ENCODE measurements at places on chromosomes 12 and 14. TPM values are rescaled to one million over a fixed set of nuclear protein-coding genes. Genes with fewer than 3 reads are reported as not detected.

GRCh38 chr12:111426344-111427185 lies 20.8 kb downstream of the SH2B3 start:
- H3K36me3 ChIP-seq: no peaks in the 10 kb centered on the region
- no peak for DNase-seq
- no peak overlapping the region for H3K27ac ChIP-seq
- H3K27me3 ChIP-seq: no peaks in the 10 kb centered on the region

DNA sequence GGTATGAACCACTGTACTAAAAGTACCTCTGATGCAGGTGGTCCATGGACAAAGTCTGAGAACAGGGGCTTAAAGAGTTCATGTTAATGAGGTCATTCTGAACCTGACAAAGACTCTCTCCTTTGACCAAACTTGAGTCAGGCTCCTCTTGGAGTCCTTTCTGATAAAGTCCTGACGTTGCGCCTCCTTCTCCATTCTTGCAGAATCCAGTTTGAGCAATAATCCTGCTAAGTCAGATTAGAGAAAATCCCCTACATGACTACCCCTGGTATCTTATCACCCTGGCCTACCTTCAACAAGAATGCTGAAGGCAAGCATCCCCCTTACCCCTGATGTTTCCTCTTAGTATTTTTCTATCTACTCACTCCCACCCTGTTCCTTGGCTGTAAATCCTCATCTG lies 46.0 kb upstream of the ISM2 start:
- H3K4me3 ChIP-seq: no peak overlapping the region
- H3K27me3 ChIP-seq: no peaks in the 10 kb centered on the region
- peak; percentile 34 for DNase-seq
- no peaks in the 10 kb centered on the region for H3K4me1 ChIP-seq
- H3K27ac ChIP-seq: no peak overlapping the region
- H3K36me3 ChIP-seq: peaks cover 10% of the 10 kb centered on the region

NAA30 gene
- 15.6 TPM for total RNA-seq

GRCh38 chr14:99907761-99908652 lies 114.8 kb downstream of the EML1 start:
- DNase-seq: no peak
- H3K4me3 ChIP-seq: no peak overlapping the region
- H3K4me1 ChIP-seq: no peaks in the 10 kb centered on the region
- no peak overlapping the region for H3K27ac ChIP-seq
- H3K36me3 ChIP-seq: no peaks in the 10 kb centered on the region
- H3K27me3 ChIP-seq: no peaks in the 10 kb centered on the region

- no peaks in the 10 kb centered on the region for H3K4me1 ChIP-seq
- no peak for DNase-seq
- no peak overlapping the region for H3K4me3 ChIP-seq
- no peak overlapping the region for H3K27ac ChIP-seq
Observed at GRCh38 chr12:123748161-123748560, 13.9 kb upstream of the DNAH10 start.

- H3K27ac ChIP-seq: no peak overlapping the region
- peak; percentile 46 for DNase-seq
- H3K27me3 ChIP-seq: no peaks in the 10 kb centered on the region
- H3K4me1 ChIP-seq: no peaks in the 10 kb centered on the region
- peaks cover 4% of the 10 kb centered on the region for H3K36me3 ChIP-seq
Observed at GRCh38 chr14:70567791-70568190, 32.7 kb downstream of the MED6 start.

GLIPR1L2 gene
- total RNA-seq: 0.63 TPM

DNA sequence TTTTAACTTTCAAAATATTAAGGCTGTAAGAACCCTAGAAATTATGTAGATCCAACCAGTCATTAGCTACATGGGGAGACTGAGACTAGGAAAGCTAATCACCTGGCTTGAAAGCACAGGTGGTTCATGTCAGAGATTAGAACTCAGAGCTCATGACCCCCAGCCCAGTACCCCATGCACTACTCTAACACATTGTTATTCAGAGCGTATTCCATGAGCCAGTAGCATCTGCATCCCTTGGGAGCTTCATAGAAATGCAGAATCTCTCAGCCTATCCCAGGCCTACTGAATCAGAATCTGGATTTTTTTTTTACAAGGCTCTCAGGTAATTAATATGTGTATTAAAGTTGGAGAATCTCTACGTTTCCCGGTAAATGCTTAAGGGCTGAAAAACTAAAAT lies 161.7 kb downstream of the BTG1 start:
- peaks cover 35% of the 10 kb centered on the region for H3K4me1 ChIP-seq
- no peak overlapping the region for H3K4me3 ChIP-seq
- no peaks in the 10 kb centered on the region for H3K36me3 ChIP-seq
- no peak overlapping the region for H3K27ac ChIP-seq

SERPINA12 gene
- not detected for total RNA-seq

DNA sequence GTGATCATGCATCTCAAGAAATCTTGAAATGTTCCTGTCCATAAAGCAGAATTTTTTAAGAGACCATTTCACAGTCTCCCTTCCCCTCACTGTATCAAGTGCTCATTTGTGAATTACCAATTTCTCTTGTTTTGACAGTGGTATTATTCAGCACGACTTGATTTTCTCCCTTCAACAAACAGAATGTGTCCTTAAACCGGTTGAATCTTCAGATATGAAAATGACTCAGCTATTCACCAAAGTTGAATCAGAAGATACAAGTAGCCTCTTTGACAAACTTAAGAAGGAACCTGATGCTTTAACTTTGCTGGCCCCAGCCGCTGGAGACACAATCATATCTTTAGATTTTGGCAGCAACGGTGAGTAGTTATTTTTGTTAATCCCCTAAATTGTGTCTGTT lies 25.5 kb upstream of the SNAPC1 start:
- H3K36me3 ChIP-seq: peaks cover 82% of the 10 kb centered on the region
- H3K27ac ChIP-seq: peak overlapping the region; percentile 70
- no peaks in the 10 kb centered on the region for H3K27me3 ChIP-seq
- H3K4me3 ChIP-seq: no peak overlapping the region
- no peaks in the 10 kb centered on the region for H3K4me1 ChIP-seq
- DNase-seq: no peak

- no peak within 1 kb of the TSS for H3K27ac ChIP-seq
- no peak for DNase-seq
- no peaks in the 10 kb centered on the region for H3K4me1 ChIP-seq
- no peaks in the 10 kb centered on the region for H3K36me3 ChIP-seq
- no peaks in the 10 kb centered on the region for H3K27me3 ChIP-seq
- no peak within 1 kb of the TSS for H3K4me3 ChIP-seq
Observed at GRCh38 chr12:92702754-92703679, at the start of gene PLEKHG7. Gene PLEKHG7, plus strand, starts transcription at chr12:92702989. Its CDS starts 3,643 bp downstream, at chr12:92706632.

INHBC gene
- 0.21 TPM for total RNA-seq

DNA sequence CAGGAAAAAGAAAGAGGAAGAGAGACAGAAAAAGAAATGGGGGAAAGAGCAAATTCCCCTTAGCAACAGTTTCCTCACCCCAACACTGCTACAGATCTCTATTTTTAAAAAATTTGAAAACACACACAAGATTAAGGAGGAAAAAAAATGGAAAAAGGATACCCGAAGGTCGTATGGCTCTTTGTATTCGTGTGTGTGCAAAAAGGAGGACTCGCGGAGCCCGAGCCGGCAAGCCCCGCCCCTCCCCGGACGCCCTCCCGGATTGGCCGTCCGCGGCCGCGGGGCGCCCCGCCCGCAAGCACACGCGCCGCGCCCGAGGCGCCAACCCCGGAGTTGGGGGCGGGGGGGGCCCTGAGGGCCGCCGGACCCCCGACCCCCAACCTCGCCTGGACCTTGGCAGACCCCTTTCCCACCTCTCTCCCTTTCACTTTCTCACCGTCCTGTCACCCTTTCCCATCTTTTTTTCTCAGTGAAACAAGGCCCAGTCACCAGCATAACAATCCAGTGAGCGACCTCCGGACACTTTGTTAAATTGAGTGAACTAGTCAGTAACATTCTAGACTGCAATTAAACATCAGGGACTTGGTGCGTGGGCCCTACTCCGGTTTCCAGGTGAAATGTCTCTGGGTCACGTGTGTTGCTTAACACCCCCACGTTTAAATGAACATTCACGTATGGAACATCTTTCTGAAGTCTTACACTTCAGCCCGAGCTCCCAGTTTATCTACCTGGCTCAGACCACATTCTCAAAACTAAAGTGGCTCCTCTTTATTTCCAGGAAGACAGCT lies at the start of gene C14orf93:
Gene C14orf93 (minus strand): TSS at position 205 of the 788 bp plus-strand sequence. CDS start 11,120 bp downstream, outside the sequence.
- H3K4me3 ChIP-seq: peak within 1 kb of the TSS; percentile 36
- no peaks in the 10 kb centered on the region for H3K27me3 ChIP-seq
- peaks cover 12% of the 10 kb centered on the region for H3K4me1 ChIP-seq
- H3K27ac ChIP-seq: peak within 1 kb of the TSS; percentile 32
- DNase-seq: peak; percentile 67
- H3K36me3 ChIP-seq: no peaks in the 10 kb centered on the region

CNTN1 gene
- total RNA-seq: 4.7 TPM

DNA sequence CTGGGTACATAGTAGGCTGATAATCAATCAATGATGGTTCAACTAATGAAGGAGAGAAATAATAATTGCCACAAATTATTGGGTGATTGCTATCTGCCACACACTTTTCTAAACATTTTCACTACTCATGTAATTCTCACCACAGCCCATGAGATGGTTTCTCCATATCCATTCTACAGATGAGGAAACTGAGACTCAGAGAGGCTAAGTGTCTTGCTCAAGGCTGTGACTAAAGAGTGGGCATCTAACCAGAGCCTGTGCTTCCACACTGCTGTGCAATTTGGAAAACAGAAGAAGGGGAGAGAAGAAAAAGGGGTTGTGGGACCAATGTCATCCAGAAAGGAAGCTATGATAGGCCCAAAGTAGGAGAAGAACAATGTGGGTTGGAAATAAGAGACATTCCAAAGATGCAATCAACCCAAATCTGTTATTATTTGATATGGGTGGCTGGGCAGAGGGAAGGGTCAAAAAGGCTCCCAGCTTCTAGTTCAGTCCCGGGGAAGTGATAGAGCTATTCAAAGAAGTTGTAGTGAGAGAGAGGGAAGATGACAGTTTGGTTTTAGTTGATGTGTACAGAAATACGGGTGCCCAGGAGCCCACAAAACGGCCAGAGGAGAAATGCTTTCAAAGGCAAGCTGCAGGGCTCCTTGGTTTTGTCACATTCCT lies 483 bp upstream of the NR1H4 start:
- no peak overlapping the region for H3K27ac ChIP-seq
- peak; percentile 24 for DNase-seq
- no peak overlapping the region for H3K4me3 ChIP-seq
- H3K4me1 ChIP-seq: no peaks in the 10 kb centered on the region
- no peaks in the 10 kb centered on the region for H3K27me3 ChIP-seq

WSCD2 gene
- total RNA-seq: 7.0 TPM

GRCh38 chr14:92481386-92481785 lies 32.2 kb upstream of the RIN3 start:
- DNase-seq: no peak
- H3K36me3 ChIP-seq: no peaks in the 10 kb centered on the region
- no peaks in the 10 kb centered on the region for H3K4me1 ChIP-seq
- peaks cover 3% of the 10 kb centered on the region for H3K27me3 ChIP-seq

DNA sequence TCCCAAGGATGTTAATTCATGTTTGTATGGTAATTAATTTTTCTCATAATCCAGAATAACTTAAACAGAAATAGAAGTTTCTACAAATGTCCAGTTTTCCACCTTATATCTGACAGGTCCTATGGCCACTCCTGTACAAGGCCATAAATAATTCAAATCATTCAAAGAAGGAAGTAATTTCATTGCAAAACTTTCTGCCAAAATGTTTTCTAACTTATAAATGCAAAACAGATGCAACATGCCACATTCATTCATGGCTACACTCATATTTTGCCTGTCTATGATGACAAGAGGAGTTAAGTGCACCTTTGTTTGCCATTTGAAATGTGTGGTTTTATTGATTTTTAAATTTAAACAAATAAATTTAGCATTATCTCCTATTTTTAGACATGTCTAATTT lies 34.4 kb downstream of the ITPR2 start:
- no peaks in the 10 kb centered on the region for H3K4me1 ChIP-seq
- no peak overlapping the region for H3K4me3 ChIP-seq
- no peaks in the 10 kb centered on the region for H3K27me3 ChIP-seq
- no peak for DNase-seq
- H3K27ac ChIP-seq: no peak overlapping the region

DNA sequence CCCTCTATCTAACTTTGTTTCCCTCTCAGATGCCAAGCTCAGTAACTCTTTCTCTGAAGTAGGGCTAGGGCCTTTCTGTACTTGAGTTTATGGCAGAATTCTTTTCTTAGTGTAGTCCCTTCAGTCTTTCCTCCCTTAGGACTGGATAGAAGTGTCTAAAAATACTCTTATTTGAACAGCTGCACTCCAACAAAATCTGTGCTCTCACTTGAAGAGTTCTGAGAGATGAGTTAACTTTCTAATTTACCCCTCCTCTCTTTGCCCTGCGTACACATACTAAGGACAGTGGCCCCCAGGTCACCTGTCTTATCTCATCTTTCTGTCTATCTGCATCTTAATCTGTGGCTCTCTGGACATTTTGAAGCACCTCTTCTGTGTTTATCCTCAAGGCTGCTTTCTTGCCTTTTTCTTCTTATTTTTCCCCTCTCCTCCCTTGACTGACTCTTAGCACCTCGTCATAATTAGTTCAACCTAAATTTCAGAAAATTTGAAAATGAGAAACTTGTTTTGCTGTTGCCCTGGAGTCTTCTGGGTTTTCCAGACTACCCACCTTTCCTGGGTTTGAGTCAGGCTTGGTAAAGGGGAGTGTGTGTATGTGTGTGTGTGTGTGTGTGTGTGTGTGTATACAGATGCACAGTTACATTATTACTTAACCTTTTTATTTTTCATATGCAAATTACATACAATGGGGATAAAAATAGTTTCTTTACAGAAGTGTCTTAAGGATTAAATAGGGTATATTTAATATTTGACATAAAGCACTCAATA lies 23.9 kb downstream of the NCKAP1L start:
- H3K4me3 ChIP-seq: no peak overlapping the region
- DNase-seq: no peak
- H3K27me3 ChIP-seq: peaks cover 4% of the 10 kb centered on the region
- no peaks in the 10 kb centered on the region for H3K36me3 ChIP-seq
- H3K4me1 ChIP-seq: peaks cover 10% of the 10 kb centered on the region

RAPGEF3 gene
- total RNA-seq: 8.8 TPM

Measured in cardiac muscle cell (in vitro differentiated cells and primary cell).